ENCODE measurements at places on chromosomes 11 and 22.

- H3K27ac ChIP-seq, result no peak overlapping the region
- no peaks in the 10 kb centered on the region for H3K27me3 ChIP-seq
- no peak overlapping the region for H3K4me3 ChIP-seq
- H3K4me1 ChIP-seq, result peaks cover 19% of the 10 kb centered on the region
- H3K36me3 ChIP-seq, result no peaks in the 10 kb centered on the region
Observed at GRCh38 chr11:118282606-118283005, 18.5 kb upstream of the MPZL2 start.

GRCh38 chr11:69909561-69910518 is 90.6 kb upstream of the FGF3 start:
- peaks cover 22% of the 10 kb centered on the region for H3K27me3 ChIP-seq
- H3K27ac ChIP-seq, result no peak overlapping the region
- no peak overlapping the region for H3K4me3 ChIP-seq
- no peaks in the 10 kb centered on the region for H3K36me3 ChIP-seq
- ATAC-seq, result no peak
- H3K4me1 ChIP-seq, result no peaks in the 10 kb centered on the region

GRCh38 chr11:78699609-78700135 is 125.0 kb upstream of the NARS2 start:
- no peak overlapping the region for H3K27ac ChIP-seq
- H3K4me3 ChIP-seq, result no peak overlapping the region
- no peak for ATAC-seq

- H3K4me1 ChIP-seq, result peaks cover under 1% of the 10 kb centered on the region
- H3K4me3 ChIP-seq, result no peak overlapping the region
- peaks cover 3% of the 10 kb centered on the region for H3K27me3 ChIP-seq
- no peak overlapping the region for H3K27ac ChIP-seq
Observed at GRCh38 chr11:112658431-112658878, 302.8 kb upstream of the NCAM1 start.

DNA sequence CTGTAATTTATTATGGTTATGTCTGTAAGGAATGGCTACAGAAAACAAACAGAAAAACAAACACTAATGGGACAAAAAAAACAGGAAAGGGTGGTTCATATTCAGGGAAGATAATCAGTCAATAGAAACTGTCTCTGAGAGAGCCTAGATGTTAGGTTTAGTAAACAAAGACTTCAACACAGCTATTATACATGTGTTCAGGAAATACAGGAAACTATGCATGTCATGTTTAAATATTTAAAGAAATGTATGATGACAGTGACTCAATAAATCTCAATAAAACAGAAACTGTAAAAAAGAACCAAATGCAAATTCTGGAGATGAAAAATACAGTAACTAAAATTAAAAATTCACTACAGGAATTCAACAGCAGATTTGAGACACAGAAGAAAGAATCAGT is 76.0 kb downstream of the PACS1 start:
- peaks cover 25% of the 10 kb centered on the region for H3K36me3 ChIP-seq
- no peak overlapping the region for H3K4me3 ChIP-seq
- H3K4me1 ChIP-seq, result peaks cover 24% of the 10 kb centered on the region
- H3K27ac ChIP-seq, result peak overlapping the region; percentile 50
- ATAC-seq, result no peak

- ATAC-seq, result no peak
- H3K27me3 ChIP-seq, result no peaks in the 10 kb centered on the region
- H3K36me3 ChIP-seq, result peaks cover 18% of the 10 kb centered on the region
- H3K27ac ChIP-seq, result no peak overlapping the region
Observed at GRCh38 chr11:43810929-43811596, 69.6 kb upstream of the ALKBH3 start.

GRCh38 chr11:12122083-12122482 is 11.7 kb downstream of the MICAL2 start:
- H3K27me3 ChIP-seq, result no peaks in the 10 kb centered on the region
- ATAC-seq, result no peak
- peaks cover 30% of the 10 kb centered on the region for H3K4me1 ChIP-seq
- H3K27ac ChIP-seq, result no peak overlapping the region
- H3K4me3 ChIP-seq, result no peak overlapping the region

DNA sequence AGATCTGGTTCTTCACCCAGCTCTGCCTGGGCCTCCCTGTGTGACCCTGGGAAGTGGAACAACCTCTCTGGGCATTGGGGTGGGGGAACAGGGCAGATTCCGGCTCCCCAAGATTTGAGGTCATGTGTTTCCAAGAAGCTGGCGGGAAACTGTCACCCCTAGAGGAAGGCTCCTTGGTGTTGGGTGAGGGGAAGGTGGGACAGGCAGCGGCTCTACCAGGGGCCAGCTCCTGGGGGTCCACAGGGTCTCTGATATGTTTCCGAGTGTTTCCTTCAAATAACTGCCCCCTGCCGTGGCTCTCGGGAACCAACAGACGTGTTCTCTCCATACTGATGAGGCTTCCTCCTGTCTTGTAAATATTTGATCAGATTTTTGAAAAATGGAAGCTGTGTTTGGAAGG is 78.5 kb downstream of the MPPED1 start:
- no peak overlapping the region for H3K4me3 ChIP-seq
- no peak for ATAC-seq
- peaks cover 6% of the 10 kb centered on the region for H3K27me3 ChIP-seq

DNA sequence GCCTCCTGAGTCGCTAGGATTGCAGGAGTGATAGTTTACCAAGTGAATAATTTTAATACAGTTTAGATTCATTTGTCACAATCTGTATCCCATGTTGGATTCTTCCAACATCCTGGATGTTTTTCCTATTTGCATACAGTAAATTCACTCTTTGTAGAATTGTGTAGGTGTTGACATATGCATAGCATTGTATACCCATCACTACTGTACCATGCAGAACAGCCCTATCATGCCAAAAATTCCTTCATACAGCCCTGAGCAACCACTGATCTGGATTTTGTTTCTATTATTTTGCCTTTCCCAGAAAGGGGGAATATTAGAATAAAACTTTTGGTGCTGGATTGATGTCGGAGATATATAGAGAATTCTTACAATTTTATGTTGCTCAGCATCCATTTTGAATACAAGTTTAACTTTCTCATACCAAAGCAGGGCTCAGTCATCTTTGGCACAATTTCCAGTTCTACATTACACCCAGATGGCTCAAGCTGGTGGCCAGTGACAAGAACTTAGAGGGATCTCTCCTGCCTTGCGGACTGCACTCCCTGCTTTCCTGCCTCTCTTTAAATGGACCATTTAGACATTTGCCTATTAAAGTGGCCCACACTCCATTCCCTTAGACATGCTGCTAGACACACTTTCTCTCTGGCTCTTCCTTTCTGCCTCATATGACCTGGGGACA is 45.4 kb upstream of the CFAP300 start:
- no peaks in the 10 kb centered on the region for H3K36me3 ChIP-seq
- ATAC-seq, result no peak
- H3K27ac ChIP-seq, result no peak overlapping the region

- H3K4me1 ChIP-seq, result peaks cover 26% of the 10 kb centered on the region
- H3K4me3 ChIP-seq, result no peak overlapping the region
Observed at GRCh38 chr11:35787013-35787504, 124.5 kb downstream of the TRIM44 start.

GRCh38 chr11:116610190-116610589 is 162.6 kb downstream of the BUD13 start:
- peaks cover 32% of the 10 kb centered on the region for H3K27me3 ChIP-seq
- no peaks in the 10 kb centered on the region for H3K36me3 ChIP-seq
- H3K27ac ChIP-seq, result no peak overlapping the region
- H3K4me1 ChIP-seq, result no peaks in the 10 kb centered on the region

- no peaks in the 10 kb centered on the region for H3K27me3 ChIP-seq
- H3K4me1 ChIP-seq, result no peaks in the 10 kb centered on the region
- no peak for ATAC-seq
- no peaks in the 10 kb centered on the region for H3K36me3 ChIP-seq
- no peak overlapping the region for H3K27ac ChIP-seq
Observed at GRCh38 chr11:64101461-64101860, 64.5 kb downstream of the MACROD1 start.

DNA sequence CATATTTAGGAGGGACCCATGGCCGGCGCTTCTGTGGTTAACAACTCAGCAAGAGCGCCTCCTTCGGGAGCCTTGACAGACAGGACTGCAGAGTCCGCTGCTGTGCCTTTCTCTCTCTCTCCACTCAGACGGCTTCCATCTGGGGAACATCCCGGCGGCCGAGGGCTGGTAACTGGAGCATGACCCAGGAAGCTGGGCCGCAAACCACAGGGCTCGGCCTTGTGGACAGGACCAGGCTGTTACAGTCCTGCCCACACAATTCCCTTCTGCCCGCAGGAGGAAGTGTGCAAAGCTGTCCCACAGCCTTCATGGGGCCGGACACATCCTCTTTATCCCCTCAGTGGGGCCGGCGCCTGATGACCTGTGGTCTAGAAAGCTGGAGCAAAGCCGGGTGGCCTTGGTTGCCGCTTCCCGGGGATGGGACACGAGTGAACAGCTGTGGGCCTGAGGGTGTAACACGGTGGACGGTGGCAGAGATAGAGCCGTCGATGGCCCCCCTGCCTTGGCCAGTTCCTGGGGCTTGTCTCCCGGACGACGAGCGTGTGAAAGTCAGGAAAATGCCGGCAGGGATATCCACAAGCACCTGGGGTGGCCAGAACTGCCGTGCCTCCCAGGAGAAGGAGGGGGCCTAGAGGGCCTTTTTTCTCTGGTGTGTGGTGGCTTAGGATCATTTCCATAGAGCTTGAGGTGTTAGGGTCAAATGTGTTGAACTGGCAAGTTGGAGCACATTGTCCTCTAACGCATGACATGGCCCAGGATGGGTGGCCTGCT is 50.1 kb downstream of the FBLN1 start:
- no peaks in the 10 kb centered on the region for H3K36me3 ChIP-seq
- no peaks in the 10 kb centered on the region for H3K27me3 ChIP-seq
- no peaks in the 10 kb centered on the region for H3K4me1 ChIP-seq
- ATAC-seq, result no peak
- H3K4me3 ChIP-seq, result no peak overlapping the region

GRCh38 chr11:92473736-92474135 is 249.1 kb downstream of the FAT3 start:
- H3K36me3 ChIP-seq, result no peaks in the 10 kb centered on the region
- no peak overlapping the region for H3K4me3 ChIP-seq
- ATAC-seq, result no peak
- no peaks in the 10 kb centered on the region for H3K4me1 ChIP-seq
- H3K27ac ChIP-seq, result no peak overlapping the region
- no peaks in the 10 kb centered on the region for H3K27me3 ChIP-seq

DNA sequence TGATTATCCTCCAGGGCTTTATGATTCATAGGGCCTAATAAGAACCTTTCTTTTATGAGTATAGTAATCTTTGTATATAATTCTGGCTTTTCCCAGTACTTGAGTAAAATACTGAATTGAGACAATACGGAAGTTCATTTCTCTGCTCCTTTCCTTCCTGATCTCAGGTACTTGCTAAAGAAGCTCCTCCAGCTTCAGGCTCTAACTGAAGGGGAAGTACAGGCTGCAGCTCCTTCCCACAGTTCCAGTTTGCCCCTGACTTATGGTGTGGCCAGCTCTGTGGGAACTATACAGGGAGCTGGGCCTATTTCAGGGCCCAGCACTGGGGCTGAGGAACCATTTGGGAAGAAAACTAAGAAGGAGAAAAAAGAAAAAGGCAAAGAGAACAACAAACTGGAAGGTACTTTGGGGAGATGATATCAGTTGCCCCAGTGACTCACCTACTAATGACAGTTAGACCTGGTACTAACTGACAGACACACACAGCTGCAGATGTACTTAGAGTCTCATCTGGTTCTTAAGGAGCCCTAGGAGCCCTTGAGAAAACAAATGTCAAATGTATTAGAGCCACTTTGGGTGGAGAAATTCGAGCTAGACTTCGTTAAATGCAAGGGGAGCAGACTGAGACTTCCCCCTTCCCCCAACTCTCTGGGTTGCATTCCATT is 3.0 kb downstream of the TBRG1 start:
- no peak for ATAC-seq
- H3K4me1 ChIP-seq, result peaks cover 19% of the 10 kb centered on the region
- H3K27me3 ChIP-seq, result no peaks in the 10 kb centered on the region
- H3K4me3 ChIP-seq, result no peak overlapping the region

DNA sequence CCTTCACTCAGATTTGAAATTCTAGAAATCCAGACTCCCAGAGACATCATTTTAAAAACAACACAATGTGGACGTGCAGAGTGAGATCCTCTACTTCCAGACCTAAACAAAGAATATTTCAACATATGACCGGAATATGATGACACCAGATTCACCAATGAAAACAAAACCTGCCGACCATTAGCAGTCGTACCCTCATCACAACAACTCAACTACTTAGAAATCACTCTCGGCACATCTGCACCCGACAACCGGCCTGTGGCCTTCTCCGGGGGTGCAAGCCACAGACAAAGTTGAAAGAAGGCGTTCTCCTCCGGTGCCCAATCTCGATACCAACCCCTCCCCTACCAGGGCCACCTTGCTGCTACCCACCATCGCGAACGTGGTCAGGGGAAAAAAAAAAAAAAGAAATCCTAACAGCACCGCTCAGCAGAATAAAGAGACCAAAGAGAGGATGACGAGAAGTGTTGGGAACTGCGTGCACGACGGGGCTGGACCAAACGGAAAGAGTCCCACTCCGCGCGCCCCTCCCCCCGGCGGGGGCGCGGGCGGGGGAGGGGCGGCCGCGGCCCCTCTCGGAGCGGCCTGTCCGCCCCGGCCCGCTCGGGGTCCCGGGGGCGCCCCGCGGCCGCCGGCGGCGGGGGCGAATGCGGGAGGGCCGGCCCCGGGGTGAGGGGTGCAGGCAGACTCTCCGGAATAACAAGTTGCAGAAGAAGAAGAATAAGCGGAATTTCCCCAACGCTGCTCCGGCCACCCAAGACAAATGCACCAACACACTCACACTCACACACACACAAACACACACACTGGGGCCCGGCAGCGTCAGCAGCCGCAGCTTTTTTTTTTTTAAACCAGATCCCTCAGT is 1.7 kb downstream of the PHF21A start:
- H3K27me3 ChIP-seq, result no peaks in the 10 kb centered on the region
- peak; percentile 40 for ATAC-seq
- H3K4me1 ChIP-seq, result peaks cover 20% of the 10 kb centered on the region
- peaks cover 33% of the 10 kb centered on the region for H3K36me3 ChIP-seq

DNA sequence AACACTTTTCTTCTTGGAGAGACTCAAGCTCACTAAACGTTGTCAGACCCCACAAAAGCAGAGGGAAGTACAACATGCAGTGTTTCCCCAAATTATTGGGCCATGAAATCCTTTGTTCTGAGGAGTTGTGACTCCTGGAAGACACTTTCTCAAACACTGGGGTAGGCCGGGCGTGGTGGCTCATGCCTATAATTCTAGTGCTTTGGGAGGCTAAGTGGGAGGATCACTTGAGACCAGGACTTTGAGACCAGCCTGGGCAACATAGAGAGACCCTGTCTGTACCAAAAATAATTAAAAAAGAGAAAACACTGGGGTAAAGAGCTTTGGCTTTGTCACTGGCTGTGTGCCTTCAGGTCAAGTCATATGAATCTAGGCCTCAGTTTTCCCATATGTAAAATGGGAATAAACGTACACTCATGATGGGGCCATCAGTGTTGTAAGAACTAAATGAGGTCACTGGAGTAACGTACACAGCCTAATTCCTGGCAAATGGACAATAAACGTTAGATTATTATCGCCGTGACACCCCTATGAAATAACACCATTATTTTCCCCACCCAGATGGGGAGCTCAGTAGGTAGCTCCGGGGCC is 92.0 kb downstream of the RRM1 start:
- no peaks in the 10 kb centered on the region for H3K36me3 ChIP-seq
- ATAC-seq, result no peak
- no peak overlapping the region for H3K27ac ChIP-seq

- ATAC-seq, result no peak
- no peak overlapping the region for H3K27ac ChIP-seq
- H3K36me3 ChIP-seq, result no peaks in the 10 kb centered on the region
Observed at GRCh38 chr22:39184586-39185577, 32.4 kb upstream of the CBX7 start.

GRCh38 chr22:30028731-30029130 is 51.5 kb upstream of the HORMAD2 start:
- peaks cover 38% of the 10 kb centered on the region for H3K36me3 ChIP-seq
- H3K27ac ChIP-seq, result peak overlapping the region; percentile 22
- no peak overlapping the region for H3K4me3 ChIP-seq
- no peaks in the 10 kb centered on the region for H3K27me3 ChIP-seq
- ATAC-seq, result no peak
- H3K4me1 ChIP-seq, result no peaks in the 10 kb centered on the region

Data from activated T-helper 17 cell treated with anti-CD3 and anti-CD28 coated beads, Interleukin-2, amount 50 U/mL, for 72 hours (primary cell).